ENCODE measurements at places on chromosomes 3 and 15. TPM values are rescaled to one million over a fixed set of nuclear protein-coding genes. Genes with fewer than 3 reads are reported as not detected.
A peak's percentile ranks its signal among the peaks of the same experiment; 100 is the strongest.

GRCh38 chr3:159860269-159861116 is 128.1 kb upstream of the IL12A start:
- DNase-seq: no peak

- DNase-seq: no peak
Observed at GRCh38 chr3:140766465-140766864, 88.6 kb downstream of the TRIM42 start.

DNA sequence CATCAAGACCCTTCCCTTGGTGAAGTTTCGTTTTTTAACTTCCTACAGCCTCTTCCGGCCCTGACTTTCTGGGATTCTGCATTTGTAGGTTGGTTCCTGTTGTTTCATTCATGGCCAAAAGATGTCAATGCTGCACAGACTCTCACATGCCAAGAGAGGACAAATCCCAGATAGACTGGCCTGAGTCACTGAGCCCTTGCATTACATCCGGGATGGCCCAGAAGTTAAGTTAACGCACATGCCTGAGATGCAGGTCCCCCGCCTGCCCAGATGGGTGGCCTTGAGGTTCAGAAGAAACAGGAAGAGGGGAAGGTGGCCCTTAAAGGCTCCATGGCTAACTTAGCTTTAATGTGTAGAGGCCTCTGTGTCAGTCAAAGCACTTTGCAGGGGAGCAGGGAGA is 51.6 kb upstream of the SRGAP3 start:
- no peak for DNase-seq

DNA sequence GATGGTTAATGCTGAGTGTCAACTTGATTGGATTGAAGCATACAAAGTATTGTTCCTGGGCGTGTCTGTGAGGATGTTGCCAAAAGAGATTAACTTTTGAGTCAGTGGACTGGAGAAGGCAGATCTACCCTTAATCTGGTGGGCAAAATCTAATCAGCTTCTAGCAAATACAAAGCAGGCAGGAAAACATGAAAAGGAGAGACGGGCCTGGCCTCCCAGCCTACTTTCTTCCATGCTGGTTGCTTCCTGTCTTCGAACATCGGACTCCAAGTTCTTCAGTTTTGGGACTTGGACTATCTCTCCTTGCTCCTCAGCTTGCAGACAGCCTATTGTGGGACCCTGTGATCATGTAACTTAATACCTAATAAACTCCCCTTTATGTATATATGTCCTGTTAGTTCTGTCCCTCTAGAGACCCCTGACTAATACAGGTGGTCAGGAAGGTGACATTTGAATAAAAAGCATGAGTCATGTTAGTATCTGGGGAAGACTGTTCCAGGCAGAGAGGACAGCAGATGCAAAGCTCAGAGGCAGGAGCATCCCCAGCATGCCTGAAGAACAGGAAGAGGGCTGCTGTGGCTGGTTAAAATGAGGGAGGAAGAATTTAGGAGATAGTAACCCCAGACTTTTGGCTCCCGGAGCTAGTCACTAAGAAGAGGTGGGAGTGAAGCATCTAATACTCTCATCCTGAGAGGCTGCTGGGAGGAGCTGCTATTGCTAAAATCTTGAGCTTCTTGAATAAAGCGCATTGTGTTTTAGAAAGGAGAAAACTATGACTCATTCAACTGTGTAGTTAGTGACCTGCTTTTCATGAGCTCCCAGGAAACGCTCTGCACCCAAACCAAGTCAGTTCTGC is 207.4 kb upstream of the HES1 start:
- no peak for DNase-seq

- DNase-seq: no peak
Observed at GRCh38 chr3:69282181-69282580, 103.7 kb downstream of the FRMD4B start.

DNA sequence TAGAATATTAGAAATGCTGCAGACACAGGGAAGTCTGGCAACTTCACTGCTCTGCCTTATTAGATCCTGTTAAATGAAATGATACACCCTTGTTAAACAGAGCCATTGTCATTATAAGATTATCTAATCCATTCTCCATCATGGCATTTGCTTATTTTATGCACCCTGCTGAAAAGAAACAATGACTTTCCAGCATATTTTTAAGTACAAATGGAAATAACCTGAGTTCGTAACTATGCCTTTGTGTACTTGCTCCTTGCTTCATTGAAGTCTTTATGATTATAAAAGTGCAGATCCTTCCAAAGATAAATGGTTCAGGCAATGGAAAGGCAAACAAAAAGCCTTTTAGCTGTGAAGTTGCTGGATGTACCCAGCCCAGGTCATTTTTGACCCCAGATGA is 195.7 kb downstream of the AGBL1 start:
- DNase-seq: no peak

DNA sequence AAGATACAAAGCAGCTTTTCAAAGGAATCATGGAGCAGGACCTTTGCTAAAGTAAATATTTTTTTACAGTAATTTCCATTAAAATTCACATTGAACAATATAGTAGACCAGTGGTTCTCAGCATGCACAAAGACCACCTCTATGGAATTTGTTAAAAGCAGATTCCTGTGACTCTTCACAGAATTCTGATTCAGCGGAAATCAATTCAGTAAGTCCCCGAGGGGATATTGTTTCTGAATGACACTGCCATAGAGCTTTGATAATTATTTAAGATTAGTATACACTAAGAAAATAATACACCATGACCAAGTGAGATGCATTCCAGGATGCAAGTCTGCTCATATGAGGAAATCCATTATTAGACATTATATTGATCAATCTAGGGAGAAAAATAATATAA is 161.9 kb upstream of the TNIK start:
- no peak for DNase-seq

- DNase-seq: no peak
Observed at GRCh38 chr15:74850393-74850792, 7.4 kb upstream of the ULK3 start.

GRCh38 chr3:78726545-78726944 is 1041.3 kb downstream of the ROBO1 start:
- no peak for DNase-seq

DNA sequence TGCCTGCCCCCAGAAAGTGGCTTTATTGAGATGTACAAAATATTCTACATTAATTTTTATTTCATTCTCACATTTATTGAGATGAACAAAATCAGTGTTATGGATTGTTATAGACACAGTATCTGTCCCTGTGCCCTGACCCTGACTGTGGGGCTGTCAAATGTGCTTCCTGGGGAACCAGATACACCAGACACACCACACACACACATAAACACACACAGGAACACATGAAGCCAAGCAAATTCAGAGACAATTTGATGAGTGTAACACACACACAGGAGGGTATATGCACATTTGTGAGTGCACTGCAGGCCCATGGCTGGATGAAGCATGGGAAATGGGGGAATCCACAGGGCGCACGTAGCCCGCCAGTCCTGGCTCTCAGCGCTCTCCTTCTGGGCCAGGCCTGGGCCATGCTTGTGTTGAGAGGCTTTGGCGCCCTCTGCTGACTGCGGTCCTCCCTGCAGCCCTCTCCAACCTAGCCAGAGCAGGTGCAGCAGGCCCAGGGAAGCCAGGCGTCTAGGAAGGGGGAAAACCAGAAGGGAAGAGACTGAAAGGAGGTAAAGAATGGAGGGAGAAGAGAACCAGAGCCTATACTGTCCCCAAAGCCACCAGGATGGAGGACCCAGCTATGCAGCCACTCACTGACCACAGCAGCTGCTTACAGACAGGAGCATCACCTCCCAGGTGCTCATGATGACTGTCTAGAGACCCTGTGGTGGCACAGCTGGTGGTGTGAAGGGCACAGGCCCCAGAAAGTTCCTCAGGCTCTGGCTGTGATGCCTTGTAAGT is 18.0 kb upstream of the LOXL1 start:
- peak; percentile 88 for DNase-seq

- no peak for DNase-seq
Observed at GRCh38 chr15:38062696-38063095, 128.3 kb downstream of the TMCO5A start.

- no peak for DNase-seq
Observed at GRCh38 chr3:111910806-111911205, 51.7 kb downstream of the PHLDB2 start.

GRCh38 chr3:138898301-138898700 is 48.6 kb downstream of the FOXL2 start:
- no peak for DNase-seq

GRCh38 chr15:78841891-78842290 is 30.6 kb upstream of the ADAMTS7 start:
- no peak for DNase-seq

GRCh38 chr3:141241616-141242376 is 10.2 kb downstream of the PXYLP1 start:
- DNase-seq: no peak

IQCH gene
- 3.3 TPM for total RNA-seq

GOLGA8T gene
- total RNA-seq: not detected

SYNM gene
- 311 TPM for total RNA-seq

THBS1 gene
- 21.0 TPM for total RNA-seq

RHOV gene
- total RNA-seq: not detected

ZNF35 gene
- 7.0 TPM for total RNA-seq

PCCB gene
- 58.5 TPM for total RNA-seq

CCR3 gene
- total RNA-seq: not detected

PLSCR2 gene
- not detected for total RNA-seq

SAMMSON gene
- total RNA-seq: not detected

SNTN gene
- not detected for total RNA-seq

PHC3 gene
- total RNA-seq: 83.8 TPM

EDC3 gene
- 10.1 TPM for total RNA-seq
